Activated T-cell treated with anti-CD3 and anti-CD28 coated beads for 4 hours (primary cell): ENCODE measurements at places on chromosomes 6 and 20.

- no peak for DNase-seq
Measured at GRCh38 chr6:116210750-116211425, 43.0 kb downstream of the TSPYL4 start.

DNA sequence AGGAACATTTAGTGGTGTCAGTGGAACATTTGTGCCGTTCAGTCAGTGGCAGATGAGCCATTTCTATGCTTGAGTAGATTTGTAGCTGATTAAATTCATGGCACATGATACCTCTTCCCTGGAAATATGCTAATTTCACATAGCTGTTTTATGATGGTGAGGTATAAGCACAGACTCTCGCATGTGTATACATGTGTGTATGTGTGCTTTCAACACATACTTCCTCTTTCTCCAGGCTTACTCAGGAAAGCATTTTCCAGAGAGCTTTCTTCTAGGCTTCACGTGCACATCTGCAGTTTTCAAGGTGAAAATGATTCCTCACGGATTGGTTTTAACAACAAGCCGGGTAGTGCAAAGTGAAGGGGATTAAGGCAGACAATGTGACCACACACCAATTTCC, 396.5 kb downstream of the HDGFL1 start:
- no peak for DNase-seq

DNA sequence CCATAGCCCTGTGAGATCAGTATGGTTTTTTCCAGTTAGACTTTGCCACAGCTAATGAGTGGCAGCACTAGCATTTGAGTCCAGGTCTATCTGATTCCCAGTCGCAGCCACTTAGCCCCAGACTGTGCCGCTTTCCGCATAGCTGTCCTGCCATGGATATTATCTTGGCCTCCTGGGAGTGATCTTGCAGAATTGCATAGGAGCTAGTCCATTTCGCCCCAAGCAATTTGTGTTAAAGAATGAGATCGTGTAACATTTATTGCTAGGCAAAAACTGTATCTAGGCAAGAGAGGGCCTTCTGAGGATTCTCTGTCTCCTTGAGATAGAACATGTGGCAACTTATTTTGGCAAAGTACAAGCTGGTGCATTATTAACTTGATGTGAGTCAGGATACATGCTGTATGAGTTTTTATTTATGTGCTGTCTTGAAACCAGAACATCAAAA, 74.2 kb downstream of the EZR start:
- no peak for DNase-seq

GRCh38 chr6:142373268-142374090, 71.7 kb downstream of the ADGRG6 start:
- no peak for DNase-seq

DNA sequence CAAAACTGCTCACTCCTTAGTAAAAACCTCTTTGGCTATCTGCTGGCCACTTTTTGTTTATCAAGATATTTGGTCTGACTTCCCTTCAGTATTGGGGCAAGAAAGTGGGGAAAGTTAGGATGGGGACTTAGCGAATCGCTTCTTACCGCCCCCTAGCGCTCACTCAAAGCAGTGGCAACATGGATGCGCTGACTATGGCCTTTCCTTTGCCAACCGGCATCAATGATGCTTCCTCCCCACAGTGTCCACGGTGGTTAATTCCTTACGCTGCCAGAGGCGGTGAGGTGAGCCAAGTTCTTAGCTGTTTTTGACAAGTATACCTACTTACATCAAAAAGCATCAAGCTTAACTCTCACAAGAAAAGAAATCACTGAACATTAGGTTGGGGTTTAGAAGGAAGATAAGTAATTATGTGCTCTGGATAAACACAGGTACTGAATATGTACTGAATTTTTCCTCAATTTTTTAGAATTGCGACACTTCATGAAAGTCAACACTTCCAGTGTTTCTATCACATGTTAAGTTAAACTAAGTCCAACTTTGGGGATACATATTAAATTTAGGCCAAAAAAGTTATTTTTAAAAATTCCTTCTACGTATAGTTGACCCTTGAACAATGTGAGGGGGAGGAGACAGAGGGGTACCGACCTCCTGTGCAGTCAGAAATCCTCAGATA, 86.7 kb downstream of the GMDS start:
- DNase-seq, result no peak

DNA sequence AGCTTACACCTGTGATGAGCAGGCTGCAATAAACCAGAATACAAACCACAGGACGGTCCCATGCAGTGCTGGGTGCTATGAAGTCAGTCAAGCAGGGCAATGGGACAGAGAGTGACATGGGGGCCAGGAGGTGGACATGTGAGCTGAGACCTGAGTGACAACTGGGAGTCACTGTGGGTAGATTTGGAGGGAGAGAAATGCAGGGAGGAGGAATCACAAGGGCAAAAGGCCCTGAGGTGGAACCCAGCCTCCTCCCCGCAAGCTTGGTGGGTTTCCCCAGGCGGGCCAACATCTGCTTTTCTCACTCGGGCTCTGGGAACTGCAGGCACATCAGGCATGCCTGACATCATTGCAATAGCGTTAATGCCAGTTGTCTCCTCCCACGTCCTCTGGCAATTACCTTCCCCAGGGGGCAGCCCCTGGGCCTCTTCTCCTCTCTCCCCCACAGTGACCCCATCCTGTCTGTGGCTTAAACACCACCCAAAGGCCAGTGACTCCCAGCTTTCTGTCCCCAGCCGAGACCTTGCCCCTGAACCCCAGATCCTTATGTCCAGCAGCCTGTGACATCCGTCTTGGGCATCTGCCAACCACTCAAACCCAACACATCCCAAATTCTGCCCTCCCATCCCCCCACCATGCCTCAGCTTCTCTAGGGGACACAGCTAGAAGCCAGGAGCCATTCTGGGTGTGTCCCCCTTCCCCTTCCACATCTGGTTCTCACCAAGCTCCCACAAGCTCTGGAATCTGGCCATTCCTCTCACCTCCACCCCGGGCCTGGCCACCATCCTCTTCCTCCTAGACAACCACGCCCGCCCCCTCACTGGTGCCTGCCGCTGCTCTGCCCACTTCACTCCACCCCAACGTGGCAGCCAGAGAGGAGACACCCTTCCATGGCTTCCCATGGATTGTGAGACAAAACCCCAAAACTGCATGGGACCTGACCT, 28.2 kb downstream of the PDRG1 start:
- no peak for DNase-seq

GRCh38 chr6:158402184-158402583, 89.9 kb downstream of the TULP4 start:
- DNase-seq, result no peak

GRCh38 chr6:160462116-160462515, 113.9 kb downstream of the SLC22A3 start:
- no peak for DNase-seq

- no peak for DNase-seq
Measured at GRCh38 chr6:29603930-29604329, 19.0 kb downstream of the OR2H2 start.

- DNase-seq, result no peak
Measured at GRCh38 chr6:132021552-132022375, 70.6 kb upstream of the CCN2 start.

DNA sequence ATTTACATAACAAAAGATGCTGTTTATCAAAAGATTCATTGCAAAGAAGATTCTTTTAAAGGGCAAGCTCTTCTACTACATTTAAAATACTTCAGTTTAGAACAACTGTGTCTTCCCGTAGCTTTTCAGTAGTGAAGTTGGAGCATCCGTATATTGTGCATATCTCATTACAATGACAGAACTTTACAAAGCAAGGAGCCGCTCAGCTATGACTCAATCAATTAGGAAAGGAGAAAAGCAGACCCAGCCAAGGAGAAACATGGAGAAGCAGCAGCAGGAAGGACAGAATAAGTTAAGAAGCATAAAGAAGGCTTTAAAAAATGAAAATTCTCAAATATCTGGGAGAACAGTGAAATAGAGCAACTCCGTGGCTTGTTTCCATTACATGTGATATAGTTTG, 132.6 kb upstream of the SMLR1 start:
- no peak for DNase-seq

DNA sequence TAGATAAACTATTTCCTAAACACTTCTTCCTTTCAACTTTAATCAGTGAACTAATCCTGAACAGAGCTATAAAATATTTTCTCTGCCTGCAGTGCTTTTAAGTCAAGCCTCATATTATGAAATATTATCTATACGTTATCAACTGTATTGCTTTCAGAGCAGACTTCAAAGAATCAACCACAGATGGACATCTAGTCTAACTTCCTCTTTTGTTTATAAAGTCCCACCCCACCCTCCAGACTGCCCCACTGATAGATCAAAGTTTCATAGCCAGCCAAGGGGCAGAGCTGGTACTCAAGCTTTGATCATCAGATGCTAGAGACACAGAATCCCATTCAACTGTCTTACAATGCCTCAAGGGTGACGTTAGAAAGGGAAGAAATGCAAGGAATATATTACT, 308.3 kb downstream of the LAMA2 start:
- no peak for DNase-seq

- no peak for DNase-seq
Measured at GRCh38 chr20:45337367-45338120, 10.7 kb downstream of the SDC4 start.

GRCh38 chr20:23638309-23638708, 554 bp upstream of the CST3 start:
- no peak for DNase-seq
